SW480 (cell line): ENCODE measurements at places on chromosomes 2 and 18.

DNA sequence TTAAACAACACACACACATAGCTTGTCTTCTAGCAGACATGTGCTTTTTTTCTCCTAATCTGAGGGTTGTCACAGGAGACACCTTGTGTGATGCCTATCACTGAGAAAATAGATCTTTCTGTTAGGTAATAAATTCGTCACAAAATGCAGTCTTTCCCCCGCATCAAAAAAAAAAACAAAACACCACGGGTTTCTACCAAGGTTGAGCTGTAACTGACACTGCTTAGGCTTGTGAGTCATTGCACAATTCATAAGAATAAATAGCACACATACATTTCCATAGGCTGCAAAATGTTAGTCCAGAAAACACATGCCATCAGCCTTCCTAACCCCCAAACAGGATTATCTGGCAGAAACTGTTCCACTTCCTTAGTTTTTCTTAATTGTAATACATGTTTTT, 6.5 kb downstream of the TMEM163 start:
- no peak for DNase-seq

GRCh38 chr2:215137741-215138340, 585 bp downstream of the ABCA12 start:
- DNase-seq = no peak

GRCh38 chr2:27131429-27131828, 3.0 kb downstream of the PREB start:
- DNase-seq = peak; percentile 66

DNA sequence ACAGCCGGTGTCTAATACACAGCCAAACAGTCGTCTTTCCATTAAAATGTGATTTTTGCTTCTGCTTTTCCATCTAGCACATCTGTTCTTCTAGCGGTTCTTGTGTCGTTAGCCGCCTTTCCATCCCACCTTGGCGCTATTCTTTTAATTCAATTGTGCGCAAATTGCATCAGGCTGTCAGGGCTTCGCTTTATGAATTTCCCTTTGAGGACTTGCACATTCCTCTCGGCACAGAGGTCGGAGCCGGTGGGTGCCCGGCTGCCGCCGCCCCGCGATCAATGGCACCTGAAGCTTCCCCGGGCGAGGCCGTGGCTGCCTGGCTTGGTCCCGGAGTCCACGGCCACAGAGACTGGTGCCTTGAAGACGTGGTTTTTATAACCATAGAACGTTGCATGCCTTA, 33.9 kb upstream of the TSPYL6 start:
- no peak for DNase-seq

DNA sequence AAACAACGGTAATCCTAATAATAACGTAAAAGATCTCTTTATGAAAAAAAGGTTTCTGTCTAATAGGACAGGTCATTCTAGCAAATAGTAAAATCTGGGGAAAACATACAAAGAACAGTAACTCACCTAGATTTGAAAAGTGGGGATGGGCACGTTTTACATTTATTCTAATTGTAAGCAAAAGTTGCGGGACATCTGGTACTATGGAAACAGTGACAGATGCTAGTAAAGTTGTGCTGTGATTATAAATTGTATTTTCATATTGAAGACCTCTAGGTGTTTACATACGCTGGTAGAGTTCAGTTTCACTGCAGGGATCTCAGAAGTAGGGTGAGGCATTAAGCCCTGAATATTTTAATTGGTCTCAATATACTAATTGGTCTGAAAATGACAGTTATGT, 422.5 kb downstream of the DPP10 start:
- no peak for DNase-seq

- no peak for DNase-seq
These were observed 72.1 kb upstream of the PXDN start for GRCh38 chr2:1816414-1816911.

DNA sequence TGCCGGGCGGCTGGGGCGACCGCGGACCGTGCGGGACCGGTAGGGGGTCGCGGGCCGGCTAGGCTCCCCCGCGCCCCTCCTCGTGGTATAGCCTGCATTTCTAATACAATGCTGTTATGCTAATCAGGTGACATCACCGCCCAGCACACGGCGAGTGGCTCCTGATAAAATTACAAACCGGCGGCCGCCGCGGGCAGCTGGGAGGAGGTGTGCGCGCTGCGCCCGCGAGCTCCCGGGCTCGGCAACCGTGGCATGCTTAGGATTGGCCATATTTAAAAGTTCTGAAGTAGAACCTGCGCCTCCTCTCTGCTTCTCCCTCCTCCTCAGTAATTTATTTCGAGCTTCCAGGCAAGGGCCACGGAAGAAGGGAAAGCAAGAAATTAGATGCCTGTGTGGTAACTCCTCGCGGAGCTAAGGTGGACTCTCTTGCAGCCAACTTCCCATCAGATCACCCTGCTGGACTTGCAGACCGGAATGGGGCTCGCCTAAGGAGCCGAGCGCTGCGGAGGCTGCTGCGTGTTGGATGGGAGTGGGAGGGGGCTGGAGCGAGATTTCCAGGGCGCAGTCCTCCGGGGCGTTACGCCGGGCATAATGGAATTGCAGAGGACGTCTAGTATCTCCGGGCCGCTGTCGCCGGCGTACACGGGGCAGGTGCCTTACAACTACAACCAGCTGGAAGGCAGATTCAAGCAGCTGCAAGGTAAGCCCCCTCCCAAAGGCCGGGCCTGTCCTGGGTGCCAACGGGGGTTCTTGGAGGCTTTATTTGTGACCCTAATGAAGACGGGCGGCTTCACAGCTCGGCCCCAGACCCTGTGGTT, 102.3 kb downstream of the SPTBN1 start:
- peak; percentile 87 for DNase-seq

- no peak for DNase-seq
These were observed 61.0 kb upstream of the SLC35G4 start for GRCh38 chr18:11548396-11548795.

DNA sequence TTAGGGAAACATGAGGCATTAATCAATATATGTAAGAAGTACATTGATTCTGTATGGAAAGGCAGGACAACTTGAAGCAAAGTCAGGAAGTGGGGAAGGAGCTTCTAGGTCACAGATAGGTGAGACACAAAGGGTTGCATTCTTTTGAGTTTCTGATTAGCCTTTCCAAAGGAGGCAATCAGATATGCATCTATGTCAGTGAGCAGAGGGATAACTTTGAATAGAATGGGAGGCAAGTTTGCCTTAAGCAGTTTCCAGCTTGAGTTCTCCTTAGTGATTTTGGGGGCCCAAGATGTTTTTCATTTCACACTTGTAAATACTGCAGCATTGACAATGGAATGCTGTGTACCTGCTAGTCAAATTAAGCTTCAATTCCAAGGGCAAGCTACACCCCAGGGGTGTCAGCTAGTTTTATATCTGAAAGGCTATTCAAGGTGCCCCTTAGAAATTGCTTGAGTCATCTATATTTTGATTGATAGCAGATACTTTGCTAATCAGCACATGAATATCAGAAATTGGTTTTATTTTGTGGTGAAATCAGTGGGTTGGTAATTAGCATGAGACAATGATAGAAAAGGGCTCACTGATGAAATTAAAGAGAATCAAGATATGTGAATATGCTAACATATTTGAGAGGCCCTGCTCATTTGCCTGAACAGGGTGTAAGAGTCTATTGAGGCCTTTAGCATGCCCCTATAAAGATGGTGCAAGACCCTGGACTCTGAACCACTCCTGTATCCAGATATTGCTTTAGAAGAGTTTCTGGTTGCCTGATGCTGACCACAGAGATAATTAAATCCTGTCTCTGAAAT, 131.5 kb downstream of the TMEM17 start:
- no peak for DNase-seq

DNA sequence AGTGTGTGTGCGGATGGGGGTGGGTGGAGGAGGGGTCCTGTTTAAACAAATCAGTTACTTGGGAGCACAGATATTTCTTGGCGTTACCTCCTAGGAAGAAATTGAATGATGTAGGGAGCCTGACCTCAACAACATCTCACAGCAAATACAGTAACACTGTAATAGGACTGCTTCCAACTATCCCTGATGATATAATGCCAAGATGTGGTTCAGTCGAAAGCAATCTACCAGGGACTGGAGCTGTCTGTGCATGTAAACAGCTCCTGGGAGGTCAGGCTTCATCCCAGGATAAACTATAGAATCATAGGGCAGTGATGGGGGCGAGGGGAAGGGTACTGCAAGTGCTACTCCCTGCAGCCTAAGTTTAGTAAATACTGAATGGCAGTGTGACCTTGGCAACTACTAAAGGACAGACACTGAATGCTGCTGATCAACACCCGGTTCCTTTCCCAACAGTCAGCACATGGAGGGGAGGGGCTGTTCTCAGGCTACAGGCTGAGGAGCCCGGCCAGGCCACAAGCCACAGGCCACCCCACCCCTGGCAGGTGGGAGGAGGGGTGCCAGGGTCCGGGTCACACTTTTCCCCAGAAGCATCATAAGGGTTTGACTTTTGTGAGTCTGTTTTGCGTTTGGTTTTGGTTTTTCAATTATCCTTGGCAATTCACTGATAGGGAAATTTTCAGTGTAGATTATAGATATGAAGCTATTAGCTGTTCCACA, 85.3 kb upstream of the ZNF397 start:
- no peak for DNase-seq

GRCh38 chr2:33735096-33735495, 136.0 kb upstream of the FAM98A start:
- no peak for DNase-seq

- DNase-seq = no peak
These were observed 1012.8 kb upstream of the GYPC start for GRCh38 chr2:125643128-125643527.
